Renal pelvis (tissue), 12 donors: ENCODE measurements at places on chromosomes 3 and 15.

- no peak for DNase-seq
Measured at GRCh38 chr3:136255672-136256406, 5.7 kb downstream of the PCCB start.

DNA sequence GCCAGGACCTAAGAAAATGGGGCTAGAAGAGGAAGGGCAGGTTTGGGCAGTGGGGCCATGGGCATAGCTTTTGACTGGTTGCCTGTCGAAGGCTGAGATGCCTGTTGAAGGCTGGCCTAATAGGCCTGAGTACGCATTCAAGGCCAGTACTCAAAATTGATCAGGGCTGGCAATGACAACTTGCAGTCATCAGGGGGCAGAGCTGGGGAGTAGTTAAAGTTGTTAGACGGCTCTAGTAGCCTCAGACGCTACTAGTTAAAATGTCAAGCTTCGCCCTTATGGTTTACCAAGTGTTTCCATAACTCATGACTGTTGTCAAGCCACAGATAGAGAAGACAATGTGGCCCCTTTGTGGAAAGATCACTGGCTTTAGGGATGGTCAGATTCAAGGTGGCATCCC is 28.7 kb downstream of the SPG21 start:
- no peak for DNase-seq

DNA sequence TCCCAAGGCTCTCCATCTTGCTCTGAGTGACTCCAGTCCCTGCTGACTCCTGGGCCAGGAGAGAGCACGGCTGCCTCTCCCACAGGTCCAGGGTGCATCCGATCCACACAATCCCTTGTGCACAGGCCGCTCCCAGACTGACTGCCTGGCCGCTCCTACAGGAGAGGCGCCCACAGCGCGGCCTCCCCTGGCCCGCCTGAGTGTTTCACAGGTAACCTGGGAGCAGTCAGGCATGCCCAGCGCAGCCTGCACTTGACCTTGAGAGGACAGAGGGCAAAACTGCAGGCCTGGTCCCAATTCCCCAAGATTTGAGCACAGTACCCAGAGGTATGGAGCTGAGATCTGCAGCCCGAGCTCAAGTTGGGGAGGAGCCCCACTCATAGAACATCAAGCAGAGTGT is 490.2 kb downstream of the CNTN6 start:
- no peak for DNase-seq

DNA sequence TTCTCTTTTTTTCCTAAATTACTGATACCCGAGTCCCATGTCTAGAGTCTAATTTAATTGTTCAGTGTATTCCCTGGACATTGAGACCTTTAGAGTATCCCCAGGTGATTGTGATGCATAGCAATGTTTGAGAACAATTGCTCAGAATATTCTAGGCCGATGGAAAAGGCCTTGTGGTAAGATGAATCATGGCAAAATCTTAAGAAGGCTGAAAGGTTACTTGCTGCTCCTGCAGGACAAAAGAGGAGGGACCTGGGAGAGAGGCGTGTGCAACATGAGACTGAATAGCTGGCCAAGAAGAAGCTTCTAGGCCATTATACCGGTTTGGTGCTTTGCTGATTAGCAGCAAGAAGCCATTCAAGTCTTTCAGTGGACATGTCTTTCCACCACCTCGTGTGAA is 256.6 kb downstream of the ROBO2 start:
- no peak for DNase-seq

GRCh38 chr15:32818758-32819447 is 101.1 kb downstream of the GREM1 start:
- DNase-seq: peak; percentile 85

- peak; percentile 26 for DNase-seq
Measured at GRCh38 chr3:122619040-122619439, 41.6 kb downstream of the PARP15 start.

DNA sequence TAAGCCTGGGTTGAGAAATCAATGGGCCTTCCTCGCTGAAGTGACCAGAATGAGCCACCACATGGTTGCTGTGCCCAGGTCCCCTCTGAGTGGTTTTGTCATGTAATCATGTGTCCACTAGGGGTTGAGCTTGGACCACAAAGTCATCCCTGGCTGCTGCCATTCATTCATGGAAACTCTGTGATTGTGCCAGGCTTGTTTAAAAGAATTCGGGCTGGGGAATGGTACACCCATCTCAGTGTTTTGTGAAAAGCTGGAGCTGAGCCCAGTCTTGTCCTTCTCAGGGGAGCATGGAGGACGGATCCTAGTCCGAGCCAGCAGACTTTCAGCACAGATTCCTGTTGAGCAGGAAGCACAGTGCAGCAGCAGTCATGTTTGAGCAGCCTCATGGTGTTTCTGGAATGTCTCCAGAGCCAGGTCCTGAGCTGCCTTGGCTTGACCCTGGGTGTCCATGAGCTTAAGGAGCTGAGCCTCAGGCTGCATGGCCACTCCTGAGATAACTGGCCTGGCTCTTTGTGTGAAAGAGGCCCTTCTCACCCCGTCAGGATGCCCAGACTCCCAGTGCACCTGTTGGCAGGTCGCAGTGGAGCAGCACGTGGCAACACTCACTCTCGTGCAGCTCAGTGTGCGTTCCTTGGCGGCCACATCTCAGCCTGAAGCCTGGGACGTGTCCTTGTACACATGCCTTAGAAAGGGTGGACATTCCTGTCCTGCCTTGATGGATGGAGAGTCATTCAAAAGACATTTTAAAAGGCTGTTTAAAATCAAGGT is 260.3 kb upstream of the TPM1 start:
- peak; percentile 75 for DNase-seq

- no peak for DNase-seq
Measured at GRCh38 chr15:54462511-54462913, 484.3 kb downstream of the UNC13C start.

- no peak for DNase-seq
Measured at GRCh38 chr15:48996276-48996675, 32.6 kb upstream of the SHC4 start.

DNA sequence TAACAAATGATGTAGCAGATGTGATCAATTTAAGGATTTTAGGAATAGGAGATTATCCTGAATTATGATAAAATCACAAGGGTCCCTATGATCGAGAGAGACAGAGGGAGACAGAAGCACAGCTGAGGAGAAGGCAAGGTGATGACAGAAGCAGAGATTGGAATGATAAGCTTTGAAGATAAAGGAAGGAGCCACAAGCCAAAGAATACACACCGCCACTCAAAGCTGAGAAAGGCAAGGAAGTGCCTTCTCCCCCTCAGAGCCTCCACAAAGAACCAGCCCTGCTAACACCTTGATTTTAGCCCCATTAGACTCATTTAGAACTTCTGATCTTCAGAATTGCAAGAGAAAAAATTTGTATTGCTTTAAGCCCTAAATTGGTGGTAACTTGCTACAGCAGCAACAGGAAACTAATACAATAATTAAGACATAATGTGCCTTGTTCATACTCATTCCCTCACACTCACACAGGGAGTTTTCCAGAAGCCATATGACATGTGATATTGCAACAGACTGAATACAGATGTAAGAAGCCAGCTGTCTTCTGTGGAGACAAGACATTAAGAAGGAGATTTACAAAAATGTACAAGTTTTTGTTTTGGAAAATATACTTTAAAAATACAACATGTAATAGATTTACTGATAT is 38.2 kb downstream of the TRANK1 start:
- DNase-seq: no peak

- no peak for DNase-seq
Measured at GRCh38 chr15:100712226-100712625, 109.8 kb downstream of the ASB7 start.

GRCh38 chr15:51218299-51218938 is 120.0 kb downstream of the CYP19A1 start:
- DNase-seq: no peak

DNA sequence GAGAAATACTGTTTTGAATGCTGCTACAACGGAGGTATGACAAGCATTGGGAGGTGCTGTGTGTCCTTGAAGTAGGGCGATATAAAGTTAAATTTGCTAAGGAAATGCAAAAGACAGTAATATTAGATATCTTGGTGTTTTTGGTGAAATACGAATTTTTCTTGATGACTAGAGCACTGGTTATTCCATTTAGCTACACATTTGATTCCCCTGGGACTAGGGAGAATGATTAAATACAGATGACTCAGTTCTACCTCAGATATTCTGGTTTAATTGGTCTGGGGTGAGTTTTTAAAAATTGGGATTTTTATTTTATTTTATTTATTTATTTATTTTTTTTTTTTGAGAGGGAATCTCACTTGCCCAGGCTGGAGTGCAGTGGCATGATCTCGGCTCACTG is 18.7 kb upstream of the GADL1 start:
- no peak for DNase-seq

- no peak for DNase-seq
Measured at GRCh38 chr3:23537101-23537551, 268.6 kb upstream of the UBE2E1 start.

- DNase-seq: no peak
Measured at GRCh38 chr15:57545995-57546394, 45.7 kb upstream of the MYZAP start.

DNA sequence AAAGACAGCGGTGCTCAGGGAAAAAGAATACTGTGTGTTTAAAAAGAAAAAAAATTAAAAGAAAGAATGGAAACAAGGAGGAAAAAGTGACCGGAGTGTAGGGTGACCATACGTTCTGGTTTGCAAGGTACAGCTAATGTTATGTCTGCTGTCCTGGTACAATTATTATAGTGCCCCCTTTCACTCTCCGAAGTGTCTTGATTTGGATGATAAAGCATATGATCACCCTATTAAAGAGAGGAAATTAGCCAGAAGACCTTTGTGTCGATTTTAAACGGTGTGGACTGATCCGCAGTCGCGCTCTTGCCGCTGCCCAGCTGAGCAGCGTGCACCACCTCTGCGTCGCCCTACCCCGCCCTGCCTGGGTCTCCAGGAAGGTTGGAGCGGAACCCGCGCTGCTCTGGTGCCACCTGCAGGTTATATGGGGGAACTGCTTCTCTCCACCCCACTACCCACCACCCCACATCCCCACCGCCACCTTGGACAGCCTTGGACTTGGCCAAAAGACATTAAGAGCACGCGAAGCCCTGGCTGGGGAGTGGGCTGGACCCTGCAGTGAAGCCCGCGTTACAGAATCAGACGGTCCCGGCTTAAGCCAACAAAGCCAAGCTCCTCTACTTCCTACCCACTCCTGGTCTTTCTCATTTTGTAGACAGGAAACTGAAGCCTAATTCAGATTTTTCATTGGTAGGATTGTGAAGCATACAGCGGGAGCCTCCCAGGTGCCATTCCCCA is 41.2 kb upstream of the UBE2Q2 start:
- DNase-seq: peak; percentile 75
